Urinary bladder (tissue), 4 donors: ENCODE measurements at places on chromosomes 4 and X. TPM values are rescaled to one million over a fixed set of nuclear protein-coding genes. Genes with fewer than 3 reads are reported as not detected.

The PASD1 gene
- total RNA-seq = not detected

The MTMR8 gene
- total RNA-seq = 5.2 TPM

The THAP9 gene
- total RNA-seq = 30.3 TPM

The USP51 gene
- total RNA-seq = 6.6 TPM

The PRSS12 gene
- total RNA-seq = 34.7 TPM
